ENCODE measurements at places on chromosomes 5 and 9. TPM values are rescaled to one million over a fixed set of nuclear protein-coding genes. Genes with fewer than 3 reads are reported as not detected.

Gene GEMIN5
- 28.4 TPM for total RNA-seq

Gene ARHGEF37
- total RNA-seq = 1.2 TPM

Gene KCNMB1
- 3.5 TPM for total RNA-seq

Gene LECT2
- not detected for total RNA-seq

Gene FOXD4
- not detected for total RNA-seq

Gene TMEM252
- not detected for total RNA-seq

Gene GPR21
- total RNA-seq = 0.87 TPM

Gene ABO
- not detected for total RNA-seq

Gene STING1
- total RNA-seq = 53.3 TPM

Gene GABRA6
- not detected for total RNA-seq

Gene AUH
- 4.5 TPM for total RNA-seq

Gene CTXN3
- total RNA-seq = not detected

Gene CACFD1
- 4.0 TPM for total RNA-seq

Gene NR6A1
- total RNA-seq = 8.7 TPM

Gene RNF183
- not detected for total RNA-seq

Gene CSF2
- total RNA-seq = 0.85 TPM

Gene PTCH1
- 4.0 TPM for total RNA-seq

Gene MYOT
- not detected for total RNA-seq

Gene NTNG2
- total RNA-seq = 0.51 TPM

Gene TMEFF1
- total RNA-seq = 0.38 TPM

Gene HARS1
- total RNA-seq = 77.1 TPM

Gene ITGA2
- 0.13 TPM for total RNA-seq

Gene LCN12
- total RNA-seq = 0.64 TPM

Gene CDKN2B-AS1
- total RNA-seq = 1.3 TPM

Gene SRA1
- total RNA-seq = 55.2 TPM

Gene CCDC112
- total RNA-seq = 0.58 TPM

Gene NR5A1
- total RNA-seq = 0.18 TPM

Gene GLDC
- total RNA-seq = 117 TPM

Gene MARCHF11
- total RNA-seq = not detected

Gene SKP1
- total RNA-seq = 202 TPM

Gene SLC36A3
- total RNA-seq = not detected

Gene MARCOL
- total RNA-seq = not detected

Gene SPAAR
- total RNA-seq = not detected

Gene CD72
- total RNA-seq = 9.0 TPM

Gene INSYN2B
- not detected for total RNA-seq
